ENCODE measurements at places on chromosomes 5 and 9. TPM values are rescaled to one million over a fixed set of nuclear protein-coding genes. Genes with fewer than 3 reads are reported as not detected.

DNA sequence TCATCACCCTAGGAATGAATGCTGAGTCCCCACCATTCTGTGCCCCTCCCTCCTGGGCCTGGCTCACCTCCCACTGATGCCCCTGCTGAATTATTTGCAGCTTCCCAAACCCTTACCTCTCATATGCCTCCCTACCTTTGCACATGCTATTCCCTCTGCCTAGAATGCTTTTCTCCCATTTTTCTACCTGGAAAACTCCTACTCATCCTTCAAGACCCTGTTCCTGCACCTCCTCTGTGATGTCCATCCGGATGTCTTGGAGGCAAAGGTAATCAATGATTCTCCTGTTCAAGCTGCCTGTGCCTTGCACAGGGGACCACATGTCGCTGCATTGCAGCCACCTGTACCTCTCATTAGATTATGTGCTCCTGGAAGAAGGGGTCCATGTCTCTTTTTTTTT is 104.8 kb upstream of the LMX1B start:
- DNase-seq: no peak

DNA sequence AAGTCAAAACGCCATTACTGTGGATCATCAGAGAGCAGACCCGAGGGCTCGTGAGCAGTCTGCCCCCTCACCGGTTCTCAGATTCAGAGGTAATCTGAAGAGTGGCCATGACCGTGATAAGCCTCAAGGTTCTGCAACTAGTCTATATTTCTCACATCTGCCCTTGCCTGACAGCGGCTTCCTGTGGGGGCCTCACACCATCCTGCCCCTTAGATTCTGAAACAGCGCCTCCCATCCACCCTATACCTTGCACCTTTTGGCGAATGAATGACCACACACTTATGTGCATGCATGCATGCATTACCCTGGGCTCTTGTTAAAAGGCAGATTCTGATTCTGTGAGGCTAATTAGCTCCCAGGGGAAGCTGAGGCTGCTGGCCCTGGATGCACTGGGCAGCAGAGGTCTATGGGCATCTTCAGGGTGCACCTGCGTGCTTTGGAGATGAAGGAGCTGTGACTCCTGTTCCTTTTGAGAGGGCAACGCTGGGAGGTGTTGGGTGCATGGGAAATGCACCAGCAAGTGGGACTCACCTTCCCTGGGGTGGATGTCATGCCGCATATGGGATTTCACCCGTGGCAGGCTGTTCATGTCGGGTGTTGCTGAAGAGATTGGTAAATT is 7.8 kb upstream of the GADD45G start:
- DNase-seq: no peak

Gene ITGA2
- 2.3 TPM for total RNA-seq

Gene GALT
- 59.2 TPM for total RNA-seq

All from activated CD4-positive, alpha-beta memory T cell treated with anti-CD3 and anti-CD28 coated beads for 36 hours (primary cell).